ENCODE measurements at places on chromosomes 13 and 19.

DNA sequence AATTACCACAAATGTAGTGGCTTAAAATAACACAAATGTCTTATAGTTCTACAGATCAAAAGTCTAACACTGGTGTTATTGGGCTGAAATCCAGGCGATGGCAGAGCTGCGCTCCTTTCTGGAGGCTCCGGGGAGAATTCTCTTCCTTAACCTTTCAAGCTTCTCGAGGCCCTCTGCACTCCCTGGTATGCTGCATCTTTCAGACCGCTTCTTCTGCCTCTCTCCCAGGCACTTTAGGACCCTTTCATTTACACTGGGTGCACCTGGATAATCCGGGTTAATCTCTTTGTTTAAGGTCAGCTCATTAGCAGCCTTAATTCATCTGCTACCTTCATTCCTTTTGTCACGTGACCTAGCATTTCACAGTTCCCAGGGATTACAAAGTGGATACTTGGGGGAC is 211.3 kb upstream of the RFC3 start:
- DNase-seq, result no peak

GRCh38 chr19:18153556-18154134 is 682 bp downstream of the PIK3R2 start:
- no peak for DNase-seq

GRCh38 chr13:31055589-31055988 is 106.1 kb downstream of the HSPH1 start:
- DNase-seq, result no peak

GRCh38 chr13:43331672-43332071 is 308.3 kb downstream of the DNAJC15 start:
- no peak for DNase-seq

DNA sequence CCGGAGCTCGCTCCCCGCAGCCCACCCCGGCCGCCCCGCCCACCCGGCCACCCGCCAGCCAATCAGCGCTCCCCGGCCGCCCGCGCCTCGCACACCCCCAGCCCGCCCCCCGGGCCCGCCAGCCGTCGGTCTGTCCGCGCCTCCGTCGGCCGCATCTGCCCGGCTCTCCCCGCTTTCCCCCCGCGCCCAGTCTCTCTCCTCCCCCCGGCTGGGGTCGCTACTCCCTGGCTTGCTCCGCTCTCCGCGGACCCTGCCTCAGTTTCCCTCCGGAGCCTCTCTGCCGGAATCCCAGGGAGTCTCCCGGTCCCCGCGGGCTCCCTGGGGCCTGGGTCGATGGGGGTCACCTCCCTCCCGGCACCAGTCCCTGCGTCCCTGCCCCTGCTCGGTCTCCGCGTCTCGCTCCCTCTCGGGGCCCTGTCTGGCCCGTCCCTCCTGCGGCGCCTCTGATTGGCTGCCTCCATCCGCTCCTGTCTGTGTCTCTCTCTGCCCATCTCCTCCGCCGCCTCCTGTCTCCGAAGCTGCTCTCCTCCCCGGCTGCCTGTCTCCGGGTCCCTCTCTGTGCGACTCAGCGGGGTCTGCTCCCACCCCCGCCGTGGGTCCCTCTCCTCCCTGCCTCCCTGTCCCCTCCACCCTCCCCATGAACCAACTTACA is 484 bp downstream of the IL11 start:
- DNase-seq, result no peak

GRCh38 chr13:80047406-80047805 is 293.5 kb downstream of the SPRY2 start:
- no peak for DNase-seq

DNA sequence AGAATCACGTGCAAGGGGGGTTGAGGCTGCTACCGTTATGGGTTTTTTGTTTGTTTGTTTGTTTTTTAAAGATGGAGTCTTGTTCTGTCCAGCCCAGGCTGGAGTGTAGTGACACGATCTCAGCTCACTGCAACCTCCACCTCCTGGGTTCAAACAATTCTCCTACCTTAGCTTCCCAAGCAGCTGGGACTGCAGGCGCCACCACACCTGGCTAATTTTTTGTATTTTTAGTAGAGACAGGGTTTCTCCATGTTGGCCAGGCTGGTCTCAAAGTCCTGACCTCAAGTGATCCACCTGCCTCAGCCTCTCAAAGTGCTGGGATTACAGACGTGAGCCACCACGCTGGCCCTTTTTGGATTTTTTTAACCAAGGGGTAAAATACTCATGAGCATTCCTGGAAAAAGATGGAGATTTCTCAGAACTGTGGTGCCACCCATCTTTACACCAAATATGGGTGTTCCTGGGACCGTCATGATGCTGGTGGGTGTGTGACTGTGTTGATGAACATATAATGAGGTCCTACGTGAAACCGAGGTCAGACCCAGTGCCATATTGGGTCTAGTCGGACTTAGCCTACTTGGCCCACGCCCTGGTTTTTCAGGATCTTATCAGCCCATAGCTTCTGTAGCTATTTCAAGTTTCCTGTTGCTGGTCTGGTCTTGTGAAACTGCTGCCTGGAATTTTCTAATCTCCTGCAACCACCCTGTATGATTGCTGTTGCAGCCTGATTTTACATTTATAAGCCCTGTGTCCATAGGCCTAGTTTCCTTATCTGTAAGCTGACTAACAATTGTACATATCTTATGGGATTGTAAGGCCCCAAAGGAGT is 6.2 kb downstream of the PPP1R15A start:
- no peak for DNase-seq

DNA sequence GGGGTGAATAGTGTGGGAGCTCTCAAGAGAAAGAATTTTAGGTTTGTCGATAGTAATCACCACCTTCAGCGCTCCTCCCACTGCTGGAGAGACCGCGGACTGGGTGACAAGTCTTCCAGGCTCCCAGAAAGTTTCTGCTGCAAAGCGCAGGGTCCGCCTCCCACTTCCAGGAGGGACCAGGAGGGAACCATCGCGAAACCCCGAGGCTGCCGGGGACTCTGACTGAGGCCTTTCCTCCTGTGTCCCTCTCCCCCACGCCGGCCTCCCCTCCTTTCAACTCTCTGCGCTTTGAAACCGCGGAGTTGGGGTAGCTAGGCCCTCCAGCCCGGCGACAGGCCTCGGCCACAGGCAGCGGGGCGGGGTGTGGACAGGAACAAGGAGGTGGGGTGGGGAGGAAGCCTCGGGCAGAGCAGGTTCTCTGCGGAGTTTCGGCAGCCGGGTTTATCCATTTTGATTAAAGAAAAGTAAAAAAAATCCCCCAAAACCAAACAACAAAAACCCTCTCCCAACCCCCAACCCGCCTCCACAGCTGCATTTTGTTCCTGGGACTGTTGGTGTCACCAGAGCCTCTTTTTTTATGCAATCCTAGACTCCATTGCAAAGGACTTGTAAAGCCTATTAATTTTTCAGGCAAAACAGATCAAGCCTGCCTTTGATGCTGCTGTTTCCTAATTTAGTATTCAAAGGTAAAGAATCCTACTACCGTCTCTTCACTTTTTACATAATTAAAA is 157.2 kb downstream of the TM9SF2 start:
- no peak for DNase-seq

GRCh38 chr19:7657131-7657751 is 11.6 kb upstream of the RETN start:
- DNase-seq, result peak; percentile 92

Data from HL-60 (cell line).